ENCODE measurements at places on chromosomes 1 and 21.

DNA sequence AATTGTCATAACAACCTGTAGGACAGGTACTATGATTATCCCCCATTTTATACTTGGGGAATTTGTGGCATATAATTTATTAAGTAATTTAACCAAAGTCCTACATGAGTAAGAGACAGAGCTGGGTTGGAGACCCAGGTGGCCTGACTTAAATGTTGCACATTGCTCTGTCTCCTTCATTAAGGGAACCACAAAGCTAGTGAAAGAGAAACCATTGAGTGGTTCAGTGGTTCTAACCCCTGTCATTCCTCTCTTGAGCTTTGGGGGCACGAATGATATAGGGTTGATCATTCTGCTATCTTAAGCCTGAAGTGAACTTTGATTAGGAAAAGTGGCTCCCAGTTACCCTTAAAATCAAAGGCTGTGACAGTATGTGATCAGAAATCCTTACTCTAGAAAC is 5.3 kb upstream of the MAP3K7CL start:
- no peaks in the 10 kb centered on the region for H3K27me3 ChIP-seq
- no peaks in the 10 kb centered on the region for H3K36me3 ChIP-seq
- H3K4me3 ChIP-seq: no peak overlapping the region
- H3K27ac ChIP-seq: no peak overlapping the region

DNA sequence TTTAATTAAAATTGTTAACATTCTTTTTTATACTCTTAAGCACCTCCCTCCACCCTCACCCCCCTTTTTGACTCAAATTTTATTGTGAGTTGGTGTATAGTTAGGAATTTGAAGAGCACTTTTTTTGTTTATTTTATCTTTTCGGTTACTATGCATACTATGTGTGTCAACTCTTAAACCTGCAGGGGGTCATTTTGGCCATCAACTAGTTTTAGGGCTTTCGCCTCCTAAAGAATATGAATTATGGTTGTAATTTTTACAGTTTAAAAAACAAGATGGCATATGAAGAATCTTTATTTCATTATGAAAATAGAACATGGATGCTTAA is 9.7 kb downstream of the BACH1 start:
- peaks cover 7% of the 10 kb centered on the region for H3K4me1 ChIP-seq
- no peaks in the 10 kb centered on the region for H3K27me3 ChIP-seq
- H3K4me3 ChIP-seq: no peak overlapping the region
- no peak overlapping the region for H3K27ac ChIP-seq

GRCh38 chr1:150621497-150622302 is 7.7 kb downstream of the ENSA start:
- H3K27ac ChIP-seq: peak overlapping the region; percentile 39
- H3K36me3 ChIP-seq: no peaks in the 10 kb centered on the region
- peaks cover 10% of the 10 kb centered on the region for H3K4me1 ChIP-seq
- H3K27me3 ChIP-seq: no peaks in the 10 kb centered on the region
- peak; percentile 73 for DNase-seq

GRCh38 chr1:84260852-84261518 is 40.5 kb upstream of the SAMD13 start:
- H3K27me3 ChIP-seq: no peaks in the 10 kb centered on the region
- H3K4me1 ChIP-seq: no peaks in the 10 kb centered on the region
- H3K36me3 ChIP-seq: no peaks in the 10 kb centered on the region
- no peak for DNase-seq
- H3K27ac ChIP-seq: no peak overlapping the region
- H3K4me3 ChIP-seq: no peak overlapping the region

DNA sequence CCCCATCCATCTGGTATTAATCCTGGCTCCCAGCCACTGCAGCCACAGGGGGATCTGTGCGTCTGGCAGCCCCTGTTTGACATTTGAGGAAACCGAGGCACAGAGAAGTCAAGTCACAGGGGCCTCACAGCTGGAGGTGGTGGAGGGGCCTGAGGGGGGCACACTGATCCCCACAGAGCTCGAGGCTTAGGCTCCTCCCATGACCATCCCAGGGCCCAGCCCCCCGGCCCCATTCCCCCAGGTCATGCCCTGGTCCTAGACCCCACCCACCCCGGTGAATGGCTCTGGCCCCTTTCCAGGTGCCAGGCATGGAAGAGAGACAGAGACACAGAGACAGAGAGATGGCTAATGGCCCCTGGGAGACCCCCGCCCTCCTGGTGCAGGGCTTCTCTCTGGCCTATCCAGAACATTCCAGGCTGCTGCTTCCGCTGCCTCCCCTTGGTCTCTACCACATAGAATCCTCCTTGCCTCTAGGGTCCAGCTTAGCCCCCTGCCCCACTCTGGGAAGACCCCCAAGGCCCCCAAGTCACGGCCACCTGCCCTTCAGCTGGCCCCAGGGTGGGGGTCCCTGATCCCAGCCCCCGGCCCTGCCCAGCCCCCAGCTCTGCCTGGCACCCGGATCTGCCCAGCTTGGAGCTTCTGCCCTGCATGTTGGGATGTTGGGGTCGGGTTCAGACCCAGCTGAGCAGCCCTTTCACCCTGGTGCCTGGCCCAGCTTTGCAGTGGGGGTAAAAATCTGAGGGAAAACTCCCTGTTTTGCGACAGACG is 29.2 kb upstream of the LRRC3 start:
- no peak overlapping the region for H3K4me3 ChIP-seq
- H3K36me3 ChIP-seq: no peaks in the 10 kb centered on the region
- no peak overlapping the region for H3K27ac ChIP-seq
- no peaks in the 10 kb centered on the region for H3K27me3 ChIP-seq
- no peaks in the 10 kb centered on the region for H3K4me1 ChIP-seq
- DNase-seq: no peak

Data from ovary (tissue), 10 donors.